B cell (primary cell): ENCODE measurements at places on chromosomes 3 and 15.

- no peak for DNase-seq
These were observed 40.5 kb upstream of the XIRP1 start for GRCh38 chr3:39232859-39233258.

- no peak for DNase-seq
These were observed 155.2 kb downstream of the UACA start for GRCh38 chr15:70608144-70608543.

GRCh38 chr3:11610700-11611275 lies 32.9 kb downstream of the VGLL4 start:
- no peak for DNase-seq

DNA sequence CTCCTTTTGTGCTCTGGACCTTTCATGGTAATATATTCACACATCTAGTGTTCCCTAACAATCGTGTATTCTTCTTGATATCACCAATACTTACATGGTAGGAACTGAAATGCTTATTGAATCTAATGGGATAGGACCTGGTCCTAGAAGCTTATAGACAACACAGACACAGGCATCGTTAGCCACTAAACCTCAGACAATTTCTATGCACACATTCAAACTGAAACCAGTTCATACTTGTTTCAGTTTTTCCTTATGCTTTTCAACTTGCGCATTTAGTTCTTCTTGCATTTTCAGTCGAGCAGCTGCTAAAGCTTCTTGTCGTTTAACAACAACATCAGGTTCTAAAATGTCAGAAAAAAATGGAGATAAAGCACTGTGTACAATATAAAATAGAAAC lies 2.3 kb downstream of the SELENOS start:
- DNase-seq: no peak

DNA sequence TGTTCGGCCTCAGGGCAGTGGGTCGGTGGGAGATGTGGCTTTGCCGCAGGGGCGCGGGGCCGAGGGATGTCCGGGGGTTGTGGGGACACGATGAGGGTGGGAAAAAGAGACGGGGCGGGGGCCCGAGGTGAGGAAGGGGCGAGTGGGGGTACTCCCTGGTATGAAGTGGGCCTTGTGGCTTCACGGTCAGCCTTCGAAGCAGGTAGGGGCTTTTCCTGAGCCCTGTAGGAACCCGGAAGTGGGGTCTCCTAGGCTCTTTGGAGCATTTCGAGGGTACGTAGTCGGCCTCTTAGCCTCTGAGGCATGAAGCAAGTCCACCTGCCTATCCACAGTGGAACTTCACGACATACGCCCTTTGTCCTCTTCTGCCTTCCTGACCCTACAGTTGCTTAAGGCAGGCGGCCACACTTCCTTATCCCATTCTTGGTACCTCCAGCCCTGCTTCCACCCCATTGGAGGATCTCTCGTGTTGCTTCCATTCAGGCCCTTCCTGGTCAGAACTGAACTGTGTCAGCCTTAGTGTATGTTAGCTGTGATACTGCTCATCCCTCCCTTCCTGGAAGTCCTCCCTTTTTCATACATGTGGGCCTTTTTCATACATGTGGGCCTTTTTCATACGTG lies 389 bp downstream of the ARPC4 start:
- DNase-seq: no peak

DNA sequence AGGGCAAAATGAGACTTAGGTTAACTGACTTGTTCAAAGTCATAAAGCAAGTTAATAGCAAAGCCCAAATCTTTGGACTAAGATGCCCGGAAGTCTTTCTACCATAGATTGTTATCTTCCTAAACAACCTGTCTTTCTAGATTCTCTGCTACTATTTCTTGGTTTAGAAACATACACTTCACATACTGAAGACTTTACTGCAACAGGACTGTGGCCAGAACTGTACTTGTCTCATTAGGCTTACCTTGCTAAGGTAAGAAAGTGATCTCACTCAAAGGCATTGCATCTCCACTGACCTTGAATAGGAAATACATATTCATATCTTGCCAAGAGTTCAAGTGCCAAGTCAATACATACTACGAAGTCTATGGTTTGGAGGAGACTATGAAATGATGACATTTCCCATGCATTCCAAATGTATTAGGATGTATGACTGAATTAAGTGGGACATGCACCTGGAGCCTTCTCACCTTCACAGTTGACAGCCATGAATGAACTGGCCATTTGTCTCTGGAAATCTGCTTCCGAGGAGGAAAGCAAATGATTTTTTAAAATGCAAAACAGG lies 5.0 kb downstream of the ZDHHC3 start:
- no peak for DNase-seq
